ENCODE measurements at places on chromosomes 3 and 15. TPM values are rescaled to one million over a fixed set of nuclear protein-coding genes. Genes with fewer than 3 reads are reported as not detected.

DNA sequence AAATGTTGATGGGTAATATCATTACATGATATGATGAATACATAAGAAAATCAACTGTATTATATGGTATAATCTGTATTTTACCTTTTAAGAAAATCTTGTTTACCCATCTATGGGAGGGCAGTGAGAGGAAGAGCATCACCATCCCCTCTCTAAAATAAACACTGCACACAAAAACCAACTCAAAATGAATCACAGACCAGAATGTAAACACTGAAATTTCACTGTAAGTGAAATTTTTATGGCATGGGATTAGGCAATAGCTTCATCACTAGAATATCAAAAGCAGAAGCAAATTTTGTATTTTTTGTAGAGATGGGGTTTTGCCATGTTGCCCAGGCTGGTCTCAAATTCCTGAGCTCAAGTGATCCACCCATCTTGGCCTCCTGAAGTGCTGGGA is 26.2 kb downstream of the IFT80 start:
- H3K27ac ChIP-seq = no peak overlapping the region
- no peaks in the 10 kb centered on the region for H3K4me1 ChIP-seq
- no peak overlapping the region for H3K4me3 ChIP-seq
- H3K27me3 ChIP-seq = no peaks in the 10 kb centered on the region

The CCR5 gene
- 1.2 TPM for total RNA-seq

GRCh38 chr3:71868876-71869275 is 83.9 kb upstream of the PROK2 start:
- DNase-seq = no peak
- no peak overlapping the region for H3K4me3 ChIP-seq
- no peaks in the 10 kb centered on the region for H3K4me1 ChIP-seq

- no peak for DNase-seq
- no peaks in the 10 kb centered on the region for H3K4me1 ChIP-seq
- H3K36me3 ChIP-seq = no peaks in the 10 kb centered on the region
- H3K27me3 ChIP-seq = no peaks in the 10 kb centered on the region
- H3K27ac ChIP-seq = no peak overlapping the region
- H3K4me3 ChIP-seq = no peak overlapping the region
Observed at GRCh38 chr3:1068985-1069384, 23.8 kb upstream of the CNTN6 start.

The GTF2A2 gene
- 78.9 TPM for total RNA-seq

Data from uterus (tissue), 4 donors.